CD4-positive, alpha-beta T cell (primary cell): ENCODE measurements at places on chromosomes 2 and 18. TPM values are rescaled to one million over a fixed set of nuclear protein-coding genes. Genes with fewer than 3 reads are reported as not detected.

The ALLC gene
- not detected for total RNA-seq

The SH3BP4 gene
- 0.52 TPM for total RNA-seq

The PLGLB1 gene
- total RNA-seq, result 0.71 TPM

The PDE11A gene
- total RNA-seq, result not detected

The RIT2 gene
- not detected for total RNA-seq

The CELF4 gene
- not detected for total RNA-seq

The G6PC2 gene
- not detected for total RNA-seq

The ADAM23 gene
- 6.3 TPM for total RNA-seq

The GREB1 gene
- total RNA-seq, result 0.31 TPM

DNA sequence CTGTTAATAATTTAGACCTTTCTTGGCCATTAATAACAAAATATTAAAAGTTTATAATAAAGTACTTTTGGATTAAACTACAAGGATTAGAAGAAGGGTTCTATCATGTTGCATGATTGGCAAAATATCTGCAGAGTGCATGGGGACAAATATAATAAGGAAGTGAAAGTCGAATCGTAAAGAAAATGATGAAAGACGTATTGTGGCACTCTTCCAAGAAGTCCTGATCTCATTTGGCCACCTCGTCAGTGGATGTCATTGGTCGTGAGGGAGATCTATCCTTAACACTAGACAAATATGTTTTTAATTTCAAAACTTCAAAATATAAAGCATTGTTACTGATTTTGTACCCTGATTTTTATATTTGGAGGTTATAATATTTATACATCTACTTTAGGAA, 197.7 kb upstream of the STON1 start:
- H3K4me1 ChIP-seq, result peaks cover 8% of the 10 kb centered on the region
- H3K27me3 ChIP-seq, result no peaks in the 10 kb centered on the region
- DNase-seq, result peak; percentile 43
- H3K36me3 ChIP-seq, result peaks cover 7% of the 10 kb centered on the region
- no peak overlapping the region for H3K4me3 ChIP-seq

DNA sequence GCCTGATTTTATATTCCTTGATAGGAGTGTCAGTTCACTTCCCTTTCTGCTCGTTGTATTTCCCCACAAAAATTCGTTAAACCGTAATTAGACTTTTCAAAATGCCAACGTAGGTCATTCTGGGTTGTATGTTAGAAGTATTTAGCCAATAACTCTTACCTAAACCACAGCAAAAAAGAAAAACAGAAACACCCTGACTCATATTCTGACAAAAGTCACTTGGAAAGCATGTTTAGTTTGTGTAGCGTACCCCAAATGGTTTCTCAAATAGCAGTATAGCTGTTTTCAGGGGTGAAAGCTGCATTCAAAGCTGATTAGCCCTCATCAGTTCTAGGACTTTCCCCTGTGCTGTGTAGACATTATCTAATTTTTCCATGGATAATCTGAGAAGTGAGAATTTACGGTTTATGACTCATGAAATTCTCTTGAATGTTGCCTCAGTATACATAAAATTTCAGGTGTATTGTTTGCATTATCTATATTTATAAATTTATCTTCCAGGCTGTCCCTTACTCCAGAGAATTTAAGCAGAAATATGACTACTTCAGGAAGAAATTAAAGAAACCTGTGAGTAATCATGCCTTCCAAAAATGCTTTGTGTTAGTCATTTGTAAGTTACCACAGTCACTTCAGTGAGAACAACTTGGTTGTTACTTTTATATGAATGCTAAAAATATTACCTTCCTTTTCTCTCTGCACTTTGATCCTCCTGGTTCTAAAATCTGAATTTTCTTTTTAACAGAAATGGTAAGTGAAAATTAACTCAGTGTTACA, 264.9 kb downstream of the ALPK2 start:
- H3K36me3 ChIP-seq, result no peaks in the 10 kb centered on the region
- no peak overlapping the region for H3K4me3 ChIP-seq
- DNase-seq, result no peak
- H3K27ac ChIP-seq, result no peak overlapping the region
- peaks cover 3% of the 10 kb centered on the region for H3K4me1 ChIP-seq
- no peaks in the 10 kb centered on the region for H3K27me3 ChIP-seq

DNA sequence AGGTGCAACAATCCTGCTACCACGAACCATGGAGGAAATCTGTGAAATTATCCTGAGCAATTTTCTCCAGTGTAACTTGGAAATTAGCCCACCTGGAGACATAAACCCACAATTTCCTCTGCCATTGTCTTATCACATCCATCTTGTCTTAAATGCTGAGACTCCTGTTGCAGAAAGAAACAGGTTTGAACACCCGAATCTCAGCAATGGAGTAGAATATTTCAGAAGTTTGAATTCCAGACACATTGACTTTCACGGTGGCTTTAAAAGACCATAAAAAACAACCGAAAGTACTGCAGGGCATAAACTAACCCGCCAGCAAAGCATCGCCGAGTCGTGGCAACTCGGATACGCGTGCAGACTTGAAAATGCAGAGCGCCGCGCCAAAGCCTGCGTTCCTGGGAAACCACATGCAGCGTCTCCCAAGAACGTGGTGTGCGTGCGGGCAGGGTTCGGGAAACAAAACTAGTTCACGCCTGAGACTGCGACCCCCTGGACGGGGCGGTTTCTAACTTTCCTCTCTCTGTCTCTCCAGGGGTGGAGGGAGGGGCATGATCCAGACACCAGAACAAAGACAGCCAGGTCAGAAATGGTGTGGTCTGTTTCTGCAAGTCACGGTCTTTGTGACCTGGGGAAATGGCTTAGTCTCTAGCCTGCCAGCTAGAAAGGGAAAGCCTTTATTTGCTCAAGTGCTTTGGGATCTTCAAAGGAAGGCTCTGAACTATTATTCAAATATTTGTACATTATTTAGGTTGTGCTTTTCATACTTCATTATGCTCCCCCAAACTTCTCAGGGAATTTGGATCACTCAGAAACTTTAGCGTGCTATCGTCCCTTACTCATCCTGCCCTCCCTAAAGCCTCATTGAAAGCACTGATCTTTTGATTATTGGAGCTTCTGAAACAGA, 26.9 kb upstream of the KCTD1 start:
- H3K36me3 ChIP-seq, result no peaks in the 10 kb centered on the region
- H3K27ac ChIP-seq, result no peak overlapping the region
- peaks cover 13% of the 10 kb centered on the region for H3K27me3 ChIP-seq
- H3K4me3 ChIP-seq, result no peak overlapping the region
- no peak for DNase-seq
- H3K4me1 ChIP-seq, result peaks cover 5% of the 10 kb centered on the region

DNA sequence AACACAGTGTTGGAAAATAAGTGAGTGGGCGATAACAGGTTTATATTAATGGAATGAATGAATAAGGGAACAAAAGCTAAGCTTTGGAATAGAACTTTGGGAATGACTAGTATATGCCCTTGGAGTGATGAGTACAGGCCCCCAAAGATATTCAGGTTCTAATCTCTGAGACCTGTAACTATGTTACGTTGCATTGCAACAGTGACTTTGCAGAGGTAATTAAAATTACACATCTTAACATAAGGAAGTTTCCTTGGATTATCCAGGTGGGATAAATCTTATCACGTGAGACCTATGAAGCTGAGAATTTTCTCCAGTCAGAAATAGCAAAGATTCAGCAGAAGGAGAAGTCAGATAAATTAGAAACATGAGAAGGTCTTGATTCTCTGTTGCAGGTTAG, 661.5 kb upstream of the LINC00305 start:
- DNase-seq, result no peak
- H3K36me3 ChIP-seq, result no peaks in the 10 kb centered on the region
- H3K4me1 ChIP-seq, result no peaks in the 10 kb centered on the region
- no peaks in the 10 kb centered on the region for H3K27me3 ChIP-seq
- no peak overlapping the region for H3K4me3 ChIP-seq

GRCh38 chr2:169173876-169174275, 104.5 kb downstream of the DHRS9 start:
- H3K4me1 ChIP-seq, result no peaks in the 10 kb centered on the region
- no peak overlapping the region for H3K27ac ChIP-seq
- no peak for DNase-seq
- H3K36me3 ChIP-seq, result no peaks in the 10 kb centered on the region
- peaks cover 10% of the 10 kb centered on the region for H3K27me3 ChIP-seq

GRCh38 chr18:407191-407590, 93.3 kb downstream of the COLEC12 start:
- H3K27me3 ChIP-seq, result peaks cover 5% of the 10 kb centered on the region
- H3K36me3 ChIP-seq, result no peaks in the 10 kb centered on the region
- H3K4me1 ChIP-seq, result no peaks in the 10 kb centered on the region
- no peak overlapping the region for H3K27ac ChIP-seq

GRCh38 chr2:16861530-16861929, 195.9 kb upstream of the CYRIA start:
- H3K27ac ChIP-seq, result no peak overlapping the region
- no peaks in the 10 kb centered on the region for H3K27me3 ChIP-seq
- DNase-seq, result no peak

GRCh38 chr2:237616734-237617586, 10.4 kb upstream of the LRRFIP1 start:
- no peaks in the 10 kb centered on the region for H3K27me3 ChIP-seq
- no peak overlapping the region for H3K4me3 ChIP-seq
- H3K27ac ChIP-seq, result no peak overlapping the region
- peaks cover 20% of the 10 kb centered on the region for H3K4me1 ChIP-seq
- no peaks in the 10 kb centered on the region for H3K36me3 ChIP-seq

DNA sequence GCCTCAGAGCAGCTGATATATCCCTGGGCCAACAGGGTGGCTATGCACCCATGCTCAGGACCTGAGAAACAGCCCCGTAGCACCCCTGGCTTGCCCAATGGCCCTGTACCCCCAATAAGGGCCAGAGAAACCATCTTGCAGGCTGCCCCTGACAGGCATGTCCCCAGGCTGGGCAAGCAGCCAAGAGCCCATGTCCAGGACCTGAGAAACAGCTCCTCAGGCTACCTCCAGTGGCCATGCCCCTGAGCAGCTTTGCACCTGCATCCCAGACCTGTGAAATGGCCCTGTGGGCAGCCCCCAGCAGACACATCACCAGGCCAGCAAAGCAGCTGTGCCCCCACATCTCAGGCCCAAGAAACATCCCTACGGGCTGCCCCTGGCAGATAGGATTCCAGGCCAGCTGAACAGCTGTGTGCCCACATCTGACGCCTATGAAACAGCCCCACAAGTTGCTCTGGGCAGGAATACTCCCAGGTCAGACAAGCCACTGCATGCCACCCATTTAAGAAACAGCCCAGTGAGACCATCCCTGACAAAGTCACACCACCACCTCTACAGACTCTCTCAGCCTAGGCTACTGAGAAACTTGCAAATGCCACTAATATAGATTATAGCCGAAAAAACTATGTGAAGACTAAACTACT, 84.1 kb downstream of the TMEM237 start:
- H3K4me1 ChIP-seq, result no peaks in the 10 kb centered on the region
- no peaks in the 10 kb centered on the region for H3K27me3 ChIP-seq
- DNase-seq, result no peak
- H3K27ac ChIP-seq, result no peak overlapping the region

GRCh38 chr2:65053199-65053598, 3.0 kb upstream of the CEP68 start:
- H3K27me3 ChIP-seq, result no peaks in the 10 kb centered on the region
- no peaks in the 10 kb centered on the region for H3K36me3 ChIP-seq
- no peak overlapping the region for H3K27ac ChIP-seq
- DNase-seq, result peak; percentile 16
- no peak overlapping the region for H3K4me3 ChIP-seq

DNA sequence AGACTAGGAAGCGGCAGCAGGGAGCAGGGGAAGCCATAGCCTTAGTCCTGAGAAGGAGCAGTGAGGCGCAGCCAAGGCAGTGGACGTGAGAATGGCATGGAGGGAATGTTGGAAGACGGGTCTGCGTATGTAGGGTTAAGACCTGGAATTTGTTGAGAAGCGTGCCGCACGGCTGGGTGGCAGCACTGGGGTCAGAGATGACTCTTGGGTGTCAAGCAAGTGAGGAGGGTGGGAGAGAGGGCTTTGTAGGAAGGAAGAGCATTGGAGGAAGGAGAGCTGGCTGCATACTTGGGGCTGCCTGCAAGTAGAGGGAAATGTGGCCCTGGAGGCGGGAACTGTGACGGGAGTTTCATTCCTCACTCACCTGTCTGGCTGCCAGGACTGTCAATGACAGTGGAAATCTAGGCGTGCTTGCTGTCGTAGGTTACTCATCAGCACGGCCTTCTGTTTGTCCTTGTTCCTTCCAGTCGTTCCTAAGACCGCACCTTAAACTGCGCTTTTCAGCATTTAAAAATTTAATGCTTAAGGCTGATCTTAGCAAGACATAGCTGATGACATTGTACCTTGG, 108.0 kb downstream of the ITGB1BP1 start:
- no peaks in the 10 kb centered on the region for H3K36me3 ChIP-seq
- H3K27ac ChIP-seq, result no peak overlapping the region
- no peak for DNase-seq

- no peaks in the 10 kb centered on the region for H3K4me1 ChIP-seq
- DNase-seq, result no peak
- H3K36me3 ChIP-seq, result no peaks in the 10 kb centered on the region
- no peak overlapping the region for H3K27ac ChIP-seq
- H3K27me3 ChIP-seq, result no peaks in the 10 kb centered on the region
These were observed 77.2 kb upstream of the HS6ST1 start for GRCh38 chr2:128395640-128396499.

- no peak for DNase-seq
- H3K4me3 ChIP-seq, result no peak overlapping the region
- no peaks in the 10 kb centered on the region for H3K36me3 ChIP-seq
- H3K27me3 ChIP-seq, result peaks cover 2% of the 10 kb centered on the region
- H3K4me1 ChIP-seq, result peaks cover 12% of the 10 kb centered on the region
These were observed 168.4 kb upstream of the PKDCC start for GRCh38 chr2:41879235-41879916.

DNA sequence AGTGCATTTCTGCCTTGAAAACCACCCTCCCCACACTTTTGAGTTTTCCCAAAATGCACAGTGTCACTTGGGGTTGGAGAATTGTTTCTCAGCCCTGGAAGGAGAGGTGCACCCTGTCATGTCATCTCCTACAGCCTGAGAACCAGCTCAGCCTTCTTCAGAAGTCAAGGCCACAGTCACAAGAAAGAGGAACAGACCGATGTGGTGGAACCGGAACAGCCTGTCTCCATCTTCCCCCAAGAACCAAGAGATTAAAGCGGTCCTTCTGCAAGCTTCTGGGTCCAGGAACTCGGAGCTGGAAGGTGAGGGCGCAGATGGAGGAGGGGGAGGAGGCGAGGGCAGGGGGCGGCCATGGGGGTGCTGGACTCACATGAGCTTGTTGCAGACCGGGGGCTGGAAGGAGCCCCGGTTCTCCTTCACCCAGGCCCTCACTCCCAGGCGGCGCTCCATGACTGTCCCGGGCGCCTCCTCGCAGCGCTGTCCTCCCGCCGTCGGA, 248 bp downstream of the HAAO start:
- no peaks in the 10 kb centered on the region for H3K36me3 ChIP-seq
- H3K4me3 ChIP-seq, result peak overlapping the region; percentile 47
- peaks cover 22% of the 10 kb centered on the region for H3K4me1 ChIP-seq
- H3K27ac ChIP-seq, result no peak overlapping the region
